ENCODE measurements at places on chromosomes 3 and 15. TPM values are rescaled to one million over a fixed set of nuclear protein-coding genes. Genes with fewer than 3 reads are reported as not detected.

DNA sequence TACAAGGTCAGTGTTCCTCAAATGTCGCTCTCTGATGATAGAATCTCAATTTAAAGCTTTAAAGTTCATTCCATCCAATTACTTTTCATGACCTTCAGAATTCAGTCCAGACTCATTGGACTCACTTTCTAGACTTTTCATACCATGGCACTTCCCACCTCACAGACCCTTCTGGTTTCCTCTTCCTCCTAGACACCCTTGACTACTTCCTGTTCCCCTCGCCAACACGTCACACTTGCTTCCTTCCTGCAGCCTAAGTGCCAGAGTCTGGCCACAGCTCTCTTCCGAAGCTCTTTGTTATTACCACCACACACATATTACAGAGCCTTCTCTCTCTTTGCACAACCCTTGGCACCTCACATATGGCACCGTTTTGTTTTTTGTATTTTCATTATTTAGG is 59.1 kb upstream of the UMPS start:
- H3K27ac ChIP-seq = no peak overlapping the region
- no peak for DNase-seq
- H3K36me3 ChIP-seq = no peaks in the 10 kb centered on the region
- H3K4me3 ChIP-seq = no peak overlapping the region
- no peaks in the 10 kb centered on the region for H3K4me1 ChIP-seq
- no peaks in the 10 kb centered on the region for H3K27me3 ChIP-seq

GRCh38 chr3:170780955-170781354 is 89.0 kb downstream of the RPL22L1 start:
- H3K4me1 ChIP-seq = no peaks in the 10 kb centered on the region
- no peak for DNase-seq
- no peaks in the 10 kb centered on the region for H3K27me3 ChIP-seq
- H3K4me3 ChIP-seq = no peak overlapping the region

GRCh38 chr15:23877502-23878412 is 190.7 kb upstream of the NDN start:
- H3K4me3 ChIP-seq = no peak overlapping the region
- H3K36me3 ChIP-seq = no peaks in the 10 kb centered on the region
- no peaks in the 10 kb centered on the region for H3K4me1 ChIP-seq
- no peaks in the 10 kb centered on the region for H3K27me3 ChIP-seq
- DNase-seq = peak; percentile 49

GRCh38 chr3:180403156-180403555 is 198.8 kb upstream of the TTC14 start:
- H3K4me1 ChIP-seq = no peaks in the 10 kb centered on the region
- no peak overlapping the region for H3K27ac ChIP-seq
- no peak overlapping the region for H3K4me3 ChIP-seq
- no peaks in the 10 kb centered on the region for H3K27me3 ChIP-seq

DNA sequence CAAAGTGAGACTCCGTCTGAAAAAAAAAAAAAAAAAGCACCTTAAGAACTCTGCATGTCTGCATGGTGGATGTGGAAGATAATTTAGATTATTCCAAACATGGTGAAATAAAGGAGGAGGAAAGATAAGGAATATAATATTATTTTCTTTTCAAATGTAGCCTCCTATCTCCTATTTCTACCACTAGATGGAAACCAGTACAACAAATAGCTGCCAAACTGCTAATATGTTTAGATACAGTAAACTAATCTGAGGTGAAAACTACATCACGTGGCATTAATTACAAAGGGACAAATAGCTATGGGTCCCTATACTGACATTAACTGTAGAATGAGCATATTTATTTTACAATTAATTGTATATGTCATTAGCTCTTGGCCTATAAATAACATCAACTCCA is 197.8 kb downstream of the TBC1D5 start:
- no peaks in the 10 kb centered on the region for H3K27me3 ChIP-seq
- H3K27ac ChIP-seq = no peak overlapping the region
- H3K4me1 ChIP-seq = no peaks in the 10 kb centered on the region

- no peak overlapping the region for H3K4me3 ChIP-seq
- H3K4me1 ChIP-seq = no peaks in the 10 kb centered on the region
- H3K36me3 ChIP-seq = no peaks in the 10 kb centered on the region
- H3K27ac ChIP-seq = no peak overlapping the region
These were observed 4.7 kb upstream of the LRTM1 start for GRCh38 chr3:54932606-54933005.

DNA sequence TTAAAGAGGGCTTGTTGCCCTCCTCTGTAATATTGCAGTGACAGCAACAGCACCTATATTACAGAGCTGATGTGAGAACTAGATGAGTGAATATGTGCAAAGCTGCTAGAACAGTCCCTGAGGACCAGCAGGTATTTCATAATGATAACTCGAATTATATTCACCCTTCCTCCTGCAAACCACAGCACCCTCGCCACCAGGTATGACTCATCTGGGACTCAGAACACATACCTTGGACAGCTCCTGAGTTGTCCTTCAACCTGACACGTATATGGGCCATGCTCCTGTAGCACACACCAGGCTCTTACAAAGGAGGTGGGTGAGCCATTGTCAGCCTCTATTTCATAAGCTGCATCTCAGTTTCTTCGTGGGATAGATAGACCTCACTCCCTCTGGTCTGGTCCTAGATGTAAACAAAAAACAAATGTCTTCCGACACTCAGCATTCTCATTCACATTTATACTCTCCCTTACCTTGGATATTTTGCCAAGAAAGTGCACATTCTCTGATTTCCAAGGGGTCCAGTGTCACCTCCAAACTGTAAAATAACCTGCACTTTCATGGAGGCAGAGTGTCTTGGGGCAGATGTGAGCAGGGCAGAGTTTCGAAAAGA is 124.5 kb downstream of the TLE3 start:
- H3K27me3 ChIP-seq = no peaks in the 10 kb centered on the region
- DNase-seq = peak; percentile 85
- no peaks in the 10 kb centered on the region for H3K4me1 ChIP-seq
- H3K36me3 ChIP-seq = no peaks in the 10 kb centered on the region

GRCh38 chr15:62848632-62849050 is 193.9 kb upstream of the TPM1 start:
- no peaks in the 10 kb centered on the region for H3K4me1 ChIP-seq
- DNase-seq = no peak
- no peak overlapping the region for H3K27ac ChIP-seq
- no peaks in the 10 kb centered on the region for H3K36me3 ChIP-seq

DNA sequence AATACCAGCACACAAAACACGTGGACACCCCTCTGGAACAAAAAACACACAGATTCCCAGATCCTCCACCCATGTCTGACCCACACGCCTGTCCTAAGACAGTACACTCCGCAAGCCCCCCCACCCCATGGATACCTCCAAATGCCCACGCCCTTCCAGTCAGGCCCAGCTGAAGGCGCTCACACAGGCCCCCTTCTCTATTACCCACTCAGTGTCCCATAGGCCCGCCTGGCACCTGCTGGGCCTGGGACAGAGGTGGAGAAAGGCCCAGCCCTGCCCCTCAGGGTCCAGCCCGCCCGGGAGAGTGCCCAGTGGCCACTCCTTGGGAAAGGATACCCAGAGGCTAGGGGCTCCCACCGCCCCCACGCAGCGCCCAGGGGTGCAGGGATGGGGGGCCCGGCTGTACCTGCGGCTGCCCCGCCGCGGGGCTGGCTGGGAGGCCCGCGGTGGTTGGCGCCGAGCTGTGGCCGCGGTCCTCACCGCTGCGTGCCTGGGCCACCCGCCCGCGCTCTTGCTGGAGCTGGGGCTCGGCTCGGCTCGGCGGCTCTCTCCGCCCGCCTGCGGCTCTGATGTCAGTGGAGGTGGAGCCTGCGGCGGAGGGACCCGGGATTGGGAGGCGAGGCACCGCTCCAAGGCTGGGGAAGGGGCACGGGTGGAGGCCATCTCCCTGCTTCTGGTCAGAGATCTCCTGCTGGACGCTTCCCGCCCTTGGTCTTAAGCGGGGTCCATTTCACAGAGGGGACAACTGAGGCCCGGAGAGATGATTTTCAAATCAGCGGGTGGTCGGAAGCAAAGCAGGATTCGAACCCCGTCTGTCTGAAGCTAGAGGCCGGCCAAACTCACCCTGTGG is at the start of gene CAMK1:
CAMK1 (minus strand) TSS at position 522 of the 850 bp plus-strand sequence. CDS start 2,198 bp downstream, outside the sequence.
- peak; percentile 84 for DNase-seq
- H3K27ac ChIP-seq = no peak within 1 kb of the TSS
- peaks cover 52% of the 10 kb centered on the region for H3K4me1 ChIP-seq
- peak within 1 kb of the TSS; percentile 84 for H3K4me3 ChIP-seq

GRCh38 chr15:90064911-90065681 is 37.2 kb downstream of the IDH2 start:
- H3K36me3 ChIP-seq = peaks cover 5% of the 10 kb centered on the region
- no peak for DNase-seq
- H3K27ac ChIP-seq = no peak overlapping the region
- H3K27me3 ChIP-seq = no peaks in the 10 kb centered on the region

DNA sequence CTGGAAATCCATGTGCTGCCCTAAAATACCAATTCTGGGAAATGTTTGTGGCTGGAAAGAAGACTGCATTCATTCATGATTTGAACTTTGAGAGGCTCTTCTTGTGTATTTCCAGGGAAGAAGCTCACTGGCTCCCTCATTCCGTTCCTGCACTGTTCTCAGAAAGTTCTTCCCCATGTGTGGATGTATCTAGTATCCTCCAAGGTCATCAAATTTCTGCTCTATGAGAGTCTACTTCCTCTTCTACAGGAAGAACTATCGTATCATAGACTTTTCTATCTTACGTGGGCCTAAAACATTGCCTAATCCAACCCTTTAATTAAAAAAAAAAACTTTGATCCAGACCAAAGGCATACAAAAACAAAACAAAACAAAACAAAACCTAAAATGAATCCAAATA is 2.9 kb downstream of the CCR3 start:
- DNase-seq = no peak
- H3K27me3 ChIP-seq = no peaks in the 10 kb centered on the region
- H3K4me3 ChIP-seq = no peak overlapping the region
- H3K36me3 ChIP-seq = no peaks in the 10 kb centered on the region
- H3K4me1 ChIP-seq = no peaks in the 10 kb centered on the region
- no peak overlapping the region for H3K27ac ChIP-seq

DNA sequence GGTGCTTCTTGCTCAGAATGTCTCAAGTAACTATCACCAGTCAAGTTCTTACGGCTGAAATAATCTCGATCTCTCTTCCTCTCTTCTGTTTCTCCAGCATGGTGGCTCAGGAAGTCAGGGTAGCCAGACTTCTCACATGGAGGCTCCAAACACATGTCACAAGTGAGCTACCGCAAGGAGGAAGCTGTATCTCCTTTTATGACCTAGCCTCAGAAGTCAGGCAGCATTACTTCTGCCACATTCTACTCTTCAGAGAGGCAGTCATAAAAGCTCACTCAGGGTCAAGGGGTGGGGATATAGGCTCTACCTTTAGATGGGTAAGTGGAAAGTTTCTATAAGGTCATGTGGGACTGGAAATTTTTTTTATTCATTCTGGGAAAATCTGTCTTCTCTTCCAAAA is 86.6 kb upstream of the NEO1 start:
- H3K36me3 ChIP-seq = no peaks in the 10 kb centered on the region
- H3K4me1 ChIP-seq = no peaks in the 10 kb centered on the region
- no peaks in the 10 kb centered on the region for H3K27me3 ChIP-seq
- H3K4me3 ChIP-seq = no peak overlapping the region

- no peaks in the 10 kb centered on the region for H3K4me1 ChIP-seq
- H3K36me3 ChIP-seq = no peaks in the 10 kb centered on the region
- no peak overlapping the region for H3K27ac ChIP-seq
- no peak overlapping the region for H3K4me3 ChIP-seq
These were observed 271.1 kb upstream of the GPR149 start for GRCh38 chr3:154701055-154701454.

DNA sequence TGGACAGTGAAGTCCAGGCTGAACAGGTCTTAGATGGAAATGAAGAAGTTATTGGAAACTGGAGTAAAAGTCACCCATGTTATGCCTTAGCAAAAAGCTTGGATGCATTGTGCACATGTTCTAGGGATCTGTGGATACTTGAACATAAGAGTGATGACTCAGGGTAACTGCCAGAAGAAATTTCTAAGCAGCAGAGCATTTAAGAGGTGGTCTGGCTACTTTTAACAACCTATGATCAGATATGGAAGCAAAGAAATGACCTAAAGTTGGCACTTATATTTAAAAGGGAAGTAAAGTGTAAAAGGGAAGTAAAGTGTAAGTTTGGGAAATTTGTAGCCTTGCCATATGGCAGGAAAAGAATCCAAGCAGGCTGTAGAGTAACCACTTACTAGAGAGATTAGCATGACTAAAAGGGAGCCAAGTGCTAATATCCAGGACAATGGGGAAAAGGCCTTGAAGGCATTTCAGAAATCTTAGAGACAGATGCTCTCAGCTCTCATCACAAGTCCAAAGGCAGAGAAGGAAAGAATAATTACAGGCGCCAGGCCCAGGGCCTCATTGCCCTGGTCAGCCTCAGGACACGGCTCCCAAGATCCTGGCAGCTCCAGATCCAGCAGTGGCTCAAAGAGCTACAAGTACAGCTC is 73.9 kb upstream of the KCNH8 start:
- no peak for DNase-seq
- no peak overlapping the region for H3K4me3 ChIP-seq
- H3K36me3 ChIP-seq = no peaks in the 10 kb centered on the region
- no peak overlapping the region for H3K27ac ChIP-seq

DNA sequence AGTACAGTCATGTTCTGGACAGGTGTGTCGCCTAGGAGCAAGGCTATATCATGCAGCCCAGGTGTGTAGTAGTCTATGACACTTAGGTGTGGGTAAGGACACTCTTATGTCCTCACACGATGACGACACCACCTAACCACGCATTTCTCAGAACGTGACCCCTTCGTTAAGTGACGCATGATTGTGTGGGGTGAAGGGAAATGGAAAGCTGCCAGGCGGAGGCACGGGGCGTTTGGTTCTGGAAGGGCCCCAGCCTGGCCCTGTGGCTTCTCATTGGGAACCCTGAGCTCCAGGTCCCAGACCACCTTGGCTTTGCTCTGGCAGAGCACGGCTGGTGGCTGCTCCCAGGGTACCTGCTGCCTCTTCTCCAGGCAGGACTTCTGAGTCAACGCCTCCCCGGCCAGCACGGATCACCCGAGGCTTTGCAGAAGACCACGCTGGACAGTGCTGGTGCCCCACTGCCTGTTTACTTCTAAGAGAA is 39.3 kb downstream of the FBLN2 start:
- H3K36me3 ChIP-seq = no peaks in the 10 kb centered on the region
- no peak for DNase-seq
- no peaks in the 10 kb centered on the region for H3K27me3 ChIP-seq
- no peak overlapping the region for H3K27ac ChIP-seq

DNA sequence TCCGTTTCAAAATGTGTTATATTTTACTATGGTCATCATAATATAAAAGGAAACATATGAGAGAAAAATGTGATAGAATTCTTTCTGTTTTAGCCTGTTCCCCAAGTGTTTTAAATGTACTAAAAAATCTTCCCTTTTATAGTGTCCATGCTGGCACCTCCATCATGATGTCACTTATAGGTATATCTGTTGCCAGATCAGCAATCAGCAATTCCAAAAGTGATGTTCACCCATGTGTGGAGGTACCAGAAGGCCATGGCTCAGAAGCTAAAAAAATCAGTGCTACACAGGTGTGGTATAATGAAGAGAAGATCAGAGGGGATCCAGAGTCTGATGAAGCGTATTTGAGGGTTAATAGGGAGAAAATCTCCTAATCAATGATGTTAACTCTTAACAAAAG is 1.1 kb upstream of the GPR15 start:
- H3K4me3 ChIP-seq = no peak overlapping the region
- H3K27me3 ChIP-seq = no peaks in the 10 kb centered on the region
- DNase-seq = no peak
- no peaks in the 10 kb centered on the region for H3K4me1 ChIP-seq
- no peak overlapping the region for H3K27ac ChIP-seq

Gene OGG1
- total RNA-seq = 48.7 TPM

Gene DUOXA2
- not detected for total RNA-seq

Gene STAB1
- total RNA-seq = not detected

Gene PIK3R4
- 27.7 TPM for total RNA-seq

Gene A4GNT
- total RNA-seq = not detected

Gene PRR20G
- total RNA-seq = not detected

Gene THRB
- not detected for total RNA-seq
